ENCODE measurements at places on chromosomes 1 and 21.
A peak's percentile ranks its signal among the peaks of the same experiment; 100 is the strongest.

- DNase-seq, result peak; percentile 83
These were observed 150.1 kb upstream of the FGGY start for GRCh38 chr1:59146651-59147358.

DNA sequence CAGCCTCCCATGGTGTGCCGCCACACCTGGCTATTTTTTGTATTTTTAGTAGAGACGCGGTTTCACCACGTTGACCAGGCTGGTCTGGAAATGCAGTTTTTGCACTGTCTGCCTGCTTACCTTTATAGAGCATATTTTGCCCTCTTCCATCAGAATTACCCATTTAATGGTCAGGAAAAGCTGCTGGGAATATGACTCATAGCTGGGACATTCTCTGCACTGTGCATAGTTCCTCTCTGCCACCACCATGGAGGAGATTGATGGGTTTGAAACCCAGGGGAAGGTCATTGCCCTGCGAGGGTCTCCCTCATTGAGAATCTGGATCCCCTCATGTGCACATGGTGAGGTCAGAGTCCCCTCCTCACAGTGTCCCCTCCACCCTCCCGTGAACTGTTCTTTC lies 32.1 kb downstream of the MX1 start:
- no peak for DNase-seq

GRCh38 chr1:14260480-14260879 lies 338.0 kb upstream of the KAZN start:
- DNase-seq, result no peak

DNA sequence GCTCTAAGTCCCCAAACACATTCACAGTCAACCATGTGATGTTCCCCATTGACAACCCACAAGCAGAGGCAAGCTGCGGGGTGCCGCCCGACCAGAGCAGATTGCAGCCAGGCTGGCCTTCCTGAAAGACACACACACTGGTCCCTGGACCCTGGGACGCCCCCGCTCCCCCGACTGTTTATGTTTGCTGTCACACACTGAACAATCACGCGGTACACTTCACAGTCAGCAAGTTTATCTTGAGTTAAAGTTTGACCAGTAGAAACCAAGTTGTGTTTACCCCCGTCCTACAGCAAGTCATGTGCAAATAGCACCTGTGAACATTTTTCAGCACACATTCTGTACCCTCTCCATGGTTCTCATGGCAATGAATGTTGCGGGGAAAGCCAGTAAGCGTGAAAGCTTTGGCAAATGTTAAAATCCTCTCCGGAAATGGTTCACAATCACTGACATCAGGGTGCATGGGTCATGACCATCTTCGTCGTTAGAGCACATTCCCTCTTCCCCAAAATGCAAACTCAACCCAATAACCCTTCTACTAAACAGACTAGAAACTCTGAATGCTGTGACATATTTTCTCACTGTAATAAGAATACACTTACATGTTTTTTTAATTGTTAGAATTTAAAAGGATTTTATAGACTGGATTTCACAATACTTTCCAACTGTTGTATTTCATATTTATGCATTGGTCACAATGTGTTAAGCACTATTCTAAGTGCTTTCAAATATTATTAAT lies 33.3 kb upstream of the IRF2BP2 start:
- DNase-seq, result no peak

DNA sequence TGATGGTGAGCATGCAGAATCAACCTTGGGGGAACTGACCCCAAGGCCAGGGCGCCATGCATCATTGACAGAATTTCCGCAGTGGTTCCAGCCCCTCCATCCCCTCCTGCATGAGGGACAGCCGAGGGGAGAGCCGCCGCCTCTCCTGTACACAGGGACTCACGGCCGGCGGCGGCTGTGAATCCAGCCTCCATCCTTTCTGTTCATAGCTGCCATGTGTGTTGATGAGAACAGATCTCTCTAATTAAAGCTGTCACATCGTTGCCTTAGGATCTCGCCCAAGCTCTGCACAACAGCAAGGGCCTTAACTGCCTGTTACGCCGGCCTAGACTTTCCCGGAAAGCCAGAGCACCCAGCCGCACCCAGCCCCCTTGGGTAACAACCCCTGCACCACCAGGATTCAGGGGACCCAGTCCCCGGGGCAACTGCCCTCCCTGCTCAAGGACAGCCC lies 151.6 kb downstream of the NPHP4 start:
- no peak for DNase-seq

GRCh38 chr1:156423422-156424352 lies 54.7 kb downstream of the RHBG start:
- no peak for DNase-seq

DNA sequence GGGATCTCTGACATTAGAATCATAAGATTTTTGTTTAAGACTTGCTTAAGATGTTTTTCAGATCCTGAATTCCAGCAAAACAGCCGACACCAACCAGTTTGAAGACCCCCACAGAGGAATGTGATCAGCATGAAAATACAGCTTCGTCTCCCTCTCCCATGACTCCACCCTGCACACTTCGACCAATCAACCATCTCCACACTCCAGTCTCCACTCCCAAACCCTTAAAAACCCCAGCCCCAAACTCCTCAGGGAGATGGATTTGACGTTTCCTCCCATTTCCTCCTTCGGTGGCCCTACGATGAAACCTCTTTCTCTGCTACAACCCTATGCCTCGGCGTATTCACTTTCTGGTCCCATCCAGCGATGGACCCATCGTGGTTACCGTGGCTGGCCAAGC lies 30.1 kb upstream of the KIF26B start:
- DNase-seq, result no peak

Measured in stimulated activated effector memory CD8-positive, alpha-beta T cell treated with anti-CD3 and anti-CD28 coated beads, Interleukin-12 subunit alpha, Interleukin-12 subunit beta, amount 100 ng/mL, for 72 hours (primary cell).